H54 (cell line): ENCODE measurements at places on chromosomes 1 and 21.

- DNase-seq = no peak
Measured at GRCh38 chr1:160836561-160836960, 26.1 kb downstream of the CD244 start.

- DNase-seq = no peak
Measured at GRCh38 chr1:71232786-71233185, 152.0 kb upstream of the ZRANB2 start.

DNA sequence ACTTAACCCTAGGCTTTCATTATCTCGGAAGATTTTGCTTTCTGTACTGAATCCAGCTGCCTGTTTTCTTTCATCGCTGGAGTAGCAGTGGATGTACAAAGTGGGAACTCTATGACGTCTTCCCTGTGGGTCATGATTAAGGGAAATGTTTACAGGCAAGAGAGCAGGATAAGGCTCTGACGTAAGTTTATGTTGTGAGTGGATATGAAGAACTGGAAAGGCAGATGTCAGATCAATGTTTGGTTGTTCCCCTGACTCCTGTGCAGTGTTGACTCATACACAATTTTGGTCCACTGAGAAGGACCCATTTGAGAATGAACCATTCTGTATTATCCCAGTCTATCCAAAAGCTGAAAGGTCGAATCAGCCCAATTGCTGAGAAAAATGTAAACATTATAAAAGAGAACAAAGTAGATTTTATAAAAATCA is 292.4 kb downstream of the GRIK1 start:
- no peak for DNase-seq

GRCh38 chr1:204714194-204714860 is 28.8 kb upstream of the LRRN2 start:
- no peak for DNase-seq

- DNase-seq = no peak
Measured at GRCh38 chr1:47965816-47966215, 31.4 kb downstream of the TRABD2B start.

DNA sequence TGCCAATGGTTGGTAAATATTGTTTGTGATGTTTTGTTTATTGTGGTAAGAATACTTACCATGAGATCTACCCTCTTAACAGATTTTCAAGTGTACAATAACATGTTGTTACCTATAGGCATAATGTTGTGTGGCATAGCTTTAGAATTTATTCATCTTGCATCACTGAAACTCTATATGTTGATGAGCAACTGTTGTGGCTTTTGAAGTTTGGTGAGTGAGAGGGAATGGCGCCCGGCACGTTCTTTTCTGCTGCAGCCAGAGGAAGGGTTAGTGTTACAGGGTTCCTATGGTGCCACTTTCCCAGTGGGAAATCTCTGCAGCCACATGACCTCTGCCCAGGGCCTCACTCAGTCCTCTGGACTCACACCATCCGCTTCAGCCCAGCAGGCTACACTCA is 342.5 kb upstream of the ADGRL2 start:
- no peak for DNase-seq
